ENCODE measurements at places on chromosomes 12 and 14.
A peak's percentile ranks its signal among the peaks of the same experiment; 100 is the strongest.

DNA sequence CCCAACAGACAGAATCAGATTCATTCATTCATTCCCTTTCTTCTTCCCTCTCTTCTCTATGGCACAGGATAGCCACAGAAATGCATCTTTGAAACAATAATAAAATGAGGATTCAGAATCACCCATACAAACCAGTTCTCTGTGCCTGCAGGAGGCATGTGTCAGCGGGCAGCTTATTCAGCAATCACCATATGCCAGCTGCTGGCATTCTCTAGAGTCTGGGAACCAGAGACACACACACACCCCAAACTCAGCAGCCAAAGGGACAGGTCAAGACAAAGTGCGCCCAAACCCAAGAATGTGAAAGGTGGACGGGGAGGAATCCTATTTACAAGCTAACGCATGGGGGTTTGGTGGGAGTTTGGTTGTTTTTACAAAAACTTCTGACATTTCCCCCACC is 14.1 kb downstream of the ARF3 start:
- no peak for DNase-seq

GRCh38 chr12:117439531-117440001 is 78.1 kb upstream of the NOS1 start:
- DNase-seq, result no peak

DNA sequence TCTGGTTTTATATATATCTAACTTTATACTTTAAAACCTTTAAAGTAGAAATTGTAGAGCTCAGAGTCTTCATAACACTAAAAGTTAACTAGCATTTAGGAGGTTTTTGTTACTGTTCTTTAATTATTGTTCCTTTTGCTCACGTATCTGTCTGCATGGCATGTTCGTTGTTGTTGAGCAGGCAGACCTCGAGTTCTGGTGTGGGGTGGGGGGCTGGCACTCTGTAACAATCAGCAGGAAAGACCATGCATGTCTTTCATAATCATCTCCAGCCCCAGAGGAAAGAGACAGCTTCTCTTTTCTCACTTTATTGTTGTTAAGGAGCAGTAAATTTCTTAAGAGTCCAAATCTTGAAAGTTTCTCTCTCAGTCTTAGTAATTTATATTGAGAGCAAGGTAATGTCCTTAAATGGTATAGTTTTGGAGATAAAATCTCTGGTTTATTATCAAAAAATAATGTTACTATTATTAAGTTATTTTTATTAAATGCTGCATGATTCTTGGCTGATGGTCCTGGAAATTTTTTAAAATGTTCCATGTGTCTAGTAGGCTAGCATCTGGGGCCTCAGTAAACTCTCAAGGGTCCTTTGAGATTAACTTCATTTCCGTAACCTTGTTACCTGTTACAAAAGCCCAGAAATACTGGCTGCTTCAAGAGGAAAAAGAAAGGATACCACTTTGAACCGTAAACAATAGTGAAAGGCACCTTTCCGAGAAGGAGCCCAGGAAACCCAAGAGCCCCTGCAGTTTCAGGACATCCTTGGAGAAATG is 30.3 kb downstream of the CKB start:
- DNase-seq, result no peak

DNA sequence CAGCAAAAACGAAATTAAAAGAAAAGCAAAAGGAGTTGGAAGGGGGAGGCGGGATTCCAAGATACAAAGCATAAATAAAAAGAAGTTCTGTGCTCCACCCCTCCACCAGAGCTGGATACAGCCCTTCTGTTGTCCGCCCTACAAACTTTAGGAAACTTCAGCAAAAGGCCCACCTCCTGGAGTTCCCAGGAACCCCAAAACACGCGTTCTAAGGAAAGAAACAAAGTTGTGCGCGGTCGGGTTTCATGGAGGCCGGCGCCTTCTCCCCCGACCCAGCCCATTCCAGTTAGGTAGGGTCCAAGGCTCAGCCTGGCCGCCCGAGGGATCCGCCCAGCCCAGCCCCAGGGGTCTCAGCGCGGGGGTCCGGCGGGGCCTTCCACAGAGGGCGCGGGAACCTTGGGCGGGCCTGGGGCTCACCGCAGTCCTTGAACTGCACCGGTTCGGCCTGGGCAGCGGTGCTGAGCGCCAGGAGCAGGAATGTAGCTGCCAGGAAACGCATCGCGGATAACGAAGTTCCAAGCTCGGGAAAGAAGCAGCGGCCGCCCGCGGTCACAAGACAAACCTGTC is at the start of gene NPC2:
Gene NPC2, minus strand, starts transcription at position 530 of the 567 bp plus-strand sequence. Its CDS starts 31 bp downstream, at position 499.
- no peak for DNase-seq

DNA sequence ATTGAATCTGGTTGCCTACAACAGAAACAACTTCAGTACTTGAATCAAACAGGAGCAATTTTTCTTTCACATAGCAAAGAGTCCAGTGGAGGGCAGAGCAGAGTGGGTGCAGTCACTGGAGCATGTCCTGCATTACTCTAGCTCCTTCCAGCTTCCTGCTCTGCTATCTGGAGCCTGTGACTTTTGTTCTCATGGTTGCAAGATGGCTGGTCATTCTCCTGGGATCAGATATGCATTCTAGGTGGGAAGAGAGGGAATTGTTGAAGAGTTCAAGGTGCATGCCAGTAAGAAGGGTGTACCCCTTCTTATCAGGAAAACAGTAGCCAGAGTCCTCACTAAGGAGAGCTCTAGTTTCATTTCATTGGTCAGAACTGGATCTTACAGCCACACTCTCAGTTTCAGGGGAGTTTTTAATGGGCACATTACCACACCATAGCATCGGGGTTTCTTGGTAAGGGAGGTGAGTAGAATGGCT is 8.0 kb downstream of the IFT43 start:
- DNase-seq, result no peak

GRCh38 chr12:62712681-62713573 is 222.0 kb downstream of the PPM1H start:
- DNase-seq, result no peak

DNA sequence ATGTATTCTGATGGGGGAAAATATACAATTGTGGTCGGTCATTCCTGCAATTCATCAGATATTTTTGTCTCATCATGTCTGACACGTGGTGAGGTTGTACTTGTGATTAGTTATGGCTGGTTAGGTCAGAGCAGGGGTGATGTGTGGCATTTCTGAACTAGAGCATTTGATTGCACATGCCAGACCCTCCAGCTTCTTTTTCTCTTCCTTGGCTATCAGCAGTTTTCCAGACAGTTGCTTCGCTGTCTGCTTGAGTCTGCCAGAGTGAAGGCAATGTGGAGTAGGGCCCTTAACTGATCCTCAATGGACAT is 25.9 kb downstream of the TMEM117 start:
- DNase-seq, result no peak

DNA sequence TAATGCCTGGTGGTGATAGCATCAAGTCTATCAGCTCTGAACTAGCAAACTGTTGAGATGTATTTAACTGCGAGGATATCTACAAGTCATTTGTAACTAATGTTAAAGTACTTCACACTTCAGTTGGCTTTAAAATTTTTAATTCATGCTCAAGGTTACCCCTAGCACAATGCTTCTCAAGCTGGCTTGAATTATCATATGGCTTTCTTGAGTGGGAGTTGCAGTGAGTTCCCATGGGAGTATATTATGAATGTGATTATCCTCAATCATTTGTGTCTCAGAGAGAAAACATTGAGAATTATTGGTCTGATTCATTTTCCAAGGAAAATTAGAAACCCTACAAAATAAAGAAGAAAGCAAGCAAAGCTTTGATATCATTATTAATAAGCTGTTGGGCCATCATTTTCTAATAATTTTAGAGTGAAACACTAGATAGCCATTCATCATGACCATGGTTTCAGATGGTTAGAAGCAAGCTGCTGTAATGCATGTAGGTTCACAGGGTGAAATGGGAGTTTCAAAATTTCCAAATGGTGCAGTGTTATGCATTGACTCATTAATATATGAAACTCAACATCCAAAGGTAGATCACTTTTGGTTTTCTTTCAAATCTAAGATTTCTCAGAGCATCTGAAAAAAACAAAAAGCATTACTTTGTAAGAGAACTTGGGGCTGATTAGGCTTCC is 11.8 kb upstream of the KRAS start:
- no peak for DNase-seq

- no peak for DNase-seq
Measured at GRCh38 chr12:105998561-105998960, 140.2 kb downstream of the NUAK1 start.

DNA sequence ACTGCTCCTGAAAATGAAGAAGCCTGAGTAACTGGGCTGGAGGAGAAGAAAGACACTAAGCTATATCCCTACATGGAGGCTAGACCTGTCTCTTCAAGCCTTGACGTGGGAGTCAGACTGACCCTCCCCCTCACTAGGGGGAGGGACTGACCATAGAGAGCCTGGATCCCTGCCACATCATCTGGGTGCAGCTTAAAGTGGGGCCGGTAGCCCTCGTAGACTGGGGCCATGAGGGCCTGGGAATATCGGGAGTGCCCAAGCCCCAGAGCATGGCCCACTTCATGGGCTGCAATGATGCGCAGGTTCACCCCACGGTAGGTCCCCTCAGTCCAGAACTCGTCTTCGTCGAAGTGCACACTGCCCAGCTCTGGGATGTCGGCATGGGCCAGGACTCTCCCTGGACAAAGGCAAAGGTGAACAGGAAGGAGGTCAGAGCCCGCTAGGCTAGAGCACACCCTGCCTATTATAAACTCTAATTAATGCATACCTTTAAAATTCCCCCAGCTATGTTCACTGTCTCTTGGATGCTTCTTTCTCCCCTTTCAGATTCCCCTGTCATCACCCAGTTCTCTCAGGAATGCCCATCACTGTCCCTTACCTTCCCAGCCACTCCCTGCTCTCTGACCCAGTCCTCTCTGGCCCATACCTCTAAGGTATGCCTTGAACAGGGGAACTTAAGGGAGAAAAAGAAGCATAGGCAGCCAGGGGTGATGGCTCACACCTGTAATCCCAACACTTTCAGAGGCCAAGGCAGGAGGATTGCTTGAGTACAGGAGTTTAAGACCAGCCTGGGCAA is 3.2 kb downstream of the MMP19 start:
- no peak for DNase-seq

GRCh38 chr12:62006076-62006732 is 254.0 kb upstream of the USP15 start:
- DNase-seq, result no peak

GRCh38 chr14:63039866-63040265 is 5.4 kb downstream of the KCNH5 start:
- DNase-seq, result peak; percentile 21

GRCh38 chr14:36818794-36819384 is 157.2 kb downstream of the PAX9 start:
- no peak for DNase-seq

DNA sequence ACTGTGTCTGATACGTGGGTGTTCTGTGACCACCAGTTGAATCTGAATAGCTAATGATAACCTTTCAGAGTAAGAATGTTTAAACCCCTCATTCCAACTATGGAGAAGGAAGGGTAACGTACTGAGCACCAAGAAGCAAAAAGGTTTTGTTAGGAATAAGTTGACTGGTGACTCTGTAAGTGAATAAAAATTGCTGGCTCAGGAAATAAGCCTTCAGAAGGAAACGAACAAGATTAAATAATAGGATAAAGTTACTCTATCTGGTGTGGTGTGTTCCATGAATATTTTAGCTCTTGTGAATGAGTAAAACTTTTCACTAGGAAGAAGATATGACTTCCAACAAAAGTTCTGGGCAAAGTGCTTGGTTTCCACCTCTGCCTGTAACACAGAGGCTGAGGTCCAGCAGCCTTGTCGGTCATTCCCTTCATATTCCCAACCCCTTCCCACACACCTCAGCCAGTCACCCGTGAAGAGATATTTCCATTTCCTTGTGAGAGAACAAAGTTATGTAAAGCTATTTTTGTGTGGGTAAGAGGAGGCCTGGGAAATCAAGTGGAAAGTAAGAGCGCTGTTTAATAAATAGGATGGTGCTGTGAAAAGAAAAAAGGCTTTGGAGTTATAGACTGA is 47.1 kb downstream of the ARF6 start:
- no peak for DNase-seq

GRCh38 chr12:114668151-114668885 is 15.7 kb downstream of the TBX3 start:
- DNase-seq, result no peak

GRCh38 chr12:114254998-114255397 is 150.9 kb downstream of the TBX5 start:
- no peak for DNase-seq

DNA sequence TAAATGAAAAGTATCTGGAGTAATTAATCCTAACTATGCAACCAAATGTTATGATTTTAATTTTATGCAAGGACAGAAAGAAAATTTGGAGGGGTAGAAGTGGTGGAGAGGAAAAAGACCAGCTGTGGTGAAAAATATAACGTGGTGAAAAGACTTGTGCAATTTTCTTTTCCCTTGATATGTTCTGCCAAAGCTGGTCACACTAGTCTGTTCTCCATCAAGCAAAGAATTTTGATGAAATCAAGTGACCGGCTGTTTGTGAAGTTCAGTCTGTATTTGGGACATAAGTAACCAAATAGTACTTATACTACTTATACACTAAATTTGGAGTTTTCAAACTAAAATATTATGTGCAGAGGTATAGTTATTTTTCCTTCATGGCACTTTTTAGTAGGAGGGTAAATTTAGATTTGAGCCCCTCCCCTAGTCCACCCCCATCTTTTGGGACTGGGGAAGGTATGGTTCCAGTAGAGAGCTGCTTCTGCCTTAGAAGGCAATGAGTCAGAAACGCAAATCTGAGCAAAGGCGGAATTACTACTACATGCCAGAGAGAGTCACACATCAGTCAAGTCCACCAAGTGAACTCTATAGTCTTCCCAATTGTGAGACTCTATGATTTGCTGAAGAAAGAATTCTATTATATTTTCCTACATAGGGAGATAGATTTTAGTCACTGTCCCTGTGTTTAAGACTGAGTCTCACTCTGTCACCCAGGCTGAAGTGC is 229.7 kb downstream of the SLC25A21 start:
- DNase-seq, result no peak

GRCh38 chr12:57934819-57935218 is 6.5 kb upstream of the ATP23 start:
- no peak for DNase-seq

- no peak for DNase-seq
Measured at GRCh38 chr12:105961821-105962671, 176.7 kb downstream of the NUAK1 start.

DNA sequence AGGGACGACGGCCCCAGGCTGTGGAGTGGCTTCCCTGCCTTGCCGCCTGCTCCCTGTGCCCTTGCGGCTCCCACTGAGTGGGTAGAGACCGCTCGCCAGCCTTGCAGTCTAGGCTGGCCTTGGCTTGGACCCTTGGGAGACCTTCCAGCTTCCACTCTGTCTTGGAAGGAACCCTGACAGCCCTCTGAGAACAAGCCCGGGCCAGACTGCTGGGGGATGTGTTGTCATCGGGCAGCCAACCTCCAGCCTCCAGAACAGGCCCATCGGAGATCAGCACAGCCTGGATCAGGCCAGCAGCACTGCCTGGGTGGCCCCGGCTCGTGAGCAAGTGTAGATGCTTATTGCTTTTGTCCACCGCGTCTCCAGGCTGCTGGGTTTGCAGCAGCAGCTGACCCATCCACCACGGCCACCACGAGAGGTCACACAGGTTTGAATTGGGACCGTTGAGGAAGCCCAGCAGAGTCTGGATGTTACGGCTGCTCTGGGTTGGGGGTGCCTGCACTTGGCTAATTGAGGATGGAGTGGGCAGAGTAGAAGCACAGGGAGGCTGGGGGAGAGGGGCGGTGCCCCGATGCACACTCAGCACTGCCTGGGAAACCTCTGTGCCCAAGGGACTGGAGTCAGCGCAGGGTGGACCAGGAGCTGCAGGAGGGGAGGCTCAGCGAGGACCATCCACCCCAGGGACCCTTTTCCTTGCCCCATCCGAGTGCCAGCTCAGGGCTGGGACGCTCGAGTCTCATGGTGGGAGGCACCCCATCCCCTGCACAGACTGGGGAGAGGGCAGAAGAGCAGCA is 55.5 kb downstream of the NOC4L start:
- DNase-seq, result no peak

Data from NCI-H2107 (cell line).